ENCODE measurements at places on chromosomes 12 and 14. TPM values are rescaled to one million over a fixed set of nuclear protein-coding genes. Genes with fewer than 3 reads are reported as not detected.
A peak's percentile ranks its signal among the peaks of the same experiment; 100 is the strongest.

GRCh38 chr12:24823808-24824515 is 124.9 kb downstream of the BCAT1 start:
- no peak for DNase-seq
- H3K27ac ChIP-seq = no peak overlapping the region
- H3K27me3 ChIP-seq = no peaks in the 10 kb centered on the region
- H3K4me3 ChIP-seq = no peak overlapping the region

DNA sequence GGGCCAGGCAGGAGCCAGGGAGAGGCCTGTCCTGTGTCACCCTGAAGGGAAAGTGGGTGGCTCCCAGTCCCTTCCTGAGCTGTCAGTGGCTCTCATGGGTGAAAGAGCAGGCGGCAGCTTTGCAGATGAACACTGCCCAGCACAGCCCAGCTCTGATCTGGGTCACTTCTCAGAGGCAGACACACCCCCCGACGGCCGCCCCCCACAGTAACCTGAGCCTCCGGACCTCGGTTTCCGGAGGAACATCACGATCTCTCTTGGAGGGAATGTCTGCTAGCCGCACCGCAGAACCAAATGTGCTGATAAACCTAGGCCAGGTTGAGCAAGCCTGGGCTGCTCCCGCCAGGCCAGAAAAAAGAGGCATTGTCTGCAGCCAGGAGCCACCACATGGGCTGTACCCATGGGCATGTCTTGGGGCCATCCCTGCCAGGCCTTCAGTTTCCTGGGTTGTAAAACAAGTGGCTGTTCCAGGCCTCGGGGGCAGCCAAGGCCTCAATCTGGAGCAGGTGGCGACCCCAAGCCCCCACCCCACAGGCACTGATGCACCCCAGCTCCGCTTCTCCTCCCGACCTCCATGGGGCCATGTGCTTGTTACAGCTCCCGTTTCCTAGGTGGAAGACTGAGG is 57.6 kb downstream of the NCOR2 start:
- H3K27ac ChIP-seq = no peak overlapping the region
- no peaks in the 10 kb centered on the region for H3K36me3 ChIP-seq
- no peak for DNase-seq
- peaks cover 26% of the 10 kb centered on the region for H3K4me1 ChIP-seq
- H3K27me3 ChIP-seq = no peaks in the 10 kb centered on the region

- H3K27me3 ChIP-seq = no peaks in the 10 kb centered on the region
- DNase-seq = no peak
- H3K4me1 ChIP-seq = peaks cover 15% of the 10 kb centered on the region
- no peak overlapping the region for H3K4me3 ChIP-seq
- no peaks in the 10 kb centered on the region for H3K36me3 ChIP-seq
- no peak overlapping the region for H3K27ac ChIP-seq
Observed at GRCh38 chr14:31556191-31556590, 5.0 kb upstream of the NUBPL start.

DNA sequence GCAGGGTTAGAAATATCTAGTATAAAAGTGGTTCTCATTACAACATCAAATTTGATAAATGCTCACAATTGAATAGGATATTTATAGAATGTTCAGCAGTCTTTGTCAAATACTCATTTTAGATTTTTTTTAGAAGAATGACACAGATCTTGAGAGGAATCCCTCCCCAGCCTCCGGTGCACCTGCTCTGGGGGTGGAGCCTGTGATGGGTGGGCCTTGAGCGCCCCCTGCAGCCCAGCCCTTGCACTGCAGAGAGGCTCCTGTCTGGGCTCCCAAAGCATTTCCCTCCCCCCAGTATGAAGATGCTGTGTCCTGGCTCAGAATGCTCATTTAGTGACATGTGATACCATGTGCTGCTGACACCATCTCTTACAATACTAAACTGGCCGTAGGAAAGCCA is 792.3 kb downstream of the TMEM121 start:
- H3K4me1 ChIP-seq = no peaks in the 10 kb centered on the region
- DNase-seq = peak; percentile 44
- no peaks in the 10 kb centered on the region for H3K36me3 ChIP-seq

DNA sequence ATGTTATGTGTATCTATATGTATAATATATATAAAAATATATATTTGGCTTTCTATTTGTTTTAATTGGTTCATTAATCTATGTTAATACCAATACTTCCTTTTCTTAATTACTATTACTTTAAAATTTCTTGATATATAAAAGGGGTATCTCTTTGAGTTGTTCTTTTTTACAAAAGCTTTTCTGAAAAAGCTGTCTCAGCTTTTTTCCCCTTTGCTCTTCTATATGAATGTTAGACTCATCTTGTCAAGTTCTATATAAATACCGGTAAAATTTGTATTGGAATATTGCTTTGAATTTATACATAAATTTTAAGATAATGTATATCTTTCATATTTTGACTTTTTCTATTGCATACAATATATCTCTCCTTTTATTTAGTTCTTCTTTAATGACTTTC is 139.8 kb upstream of the FOXG1 start:
- H3K27ac ChIP-seq = no peak overlapping the region
- H3K27me3 ChIP-seq = no peaks in the 10 kb centered on the region
- no peaks in the 10 kb centered on the region for H3K36me3 ChIP-seq
- no peaks in the 10 kb centered on the region for H3K4me1 ChIP-seq

DNA sequence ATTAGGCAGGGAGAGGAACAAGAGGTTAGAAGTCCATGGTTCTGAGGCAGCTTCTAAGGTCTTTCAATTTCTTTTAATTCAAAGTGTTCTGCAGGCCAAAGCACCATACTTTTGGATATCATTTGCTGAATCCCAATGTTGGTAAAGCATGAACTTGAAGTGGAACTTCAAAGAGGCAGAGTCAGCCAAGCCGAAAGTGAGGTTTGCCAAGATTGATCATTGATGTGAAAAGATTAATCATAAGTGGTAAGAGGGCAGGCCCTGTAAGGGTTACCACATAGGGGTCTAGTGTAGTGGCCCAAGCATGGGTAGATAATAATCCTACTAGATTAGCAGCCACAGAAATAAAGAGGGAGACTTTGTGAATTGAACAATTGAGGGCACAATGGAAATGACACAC is 191.7 kb upstream of the DIO2 start:
- H3K36me3 ChIP-seq = no peaks in the 10 kb centered on the region
- H3K27me3 ChIP-seq = no peaks in the 10 kb centered on the region
- H3K27ac ChIP-seq = no peak overlapping the region
- H3K4me1 ChIP-seq = no peaks in the 10 kb centered on the region

DNA sequence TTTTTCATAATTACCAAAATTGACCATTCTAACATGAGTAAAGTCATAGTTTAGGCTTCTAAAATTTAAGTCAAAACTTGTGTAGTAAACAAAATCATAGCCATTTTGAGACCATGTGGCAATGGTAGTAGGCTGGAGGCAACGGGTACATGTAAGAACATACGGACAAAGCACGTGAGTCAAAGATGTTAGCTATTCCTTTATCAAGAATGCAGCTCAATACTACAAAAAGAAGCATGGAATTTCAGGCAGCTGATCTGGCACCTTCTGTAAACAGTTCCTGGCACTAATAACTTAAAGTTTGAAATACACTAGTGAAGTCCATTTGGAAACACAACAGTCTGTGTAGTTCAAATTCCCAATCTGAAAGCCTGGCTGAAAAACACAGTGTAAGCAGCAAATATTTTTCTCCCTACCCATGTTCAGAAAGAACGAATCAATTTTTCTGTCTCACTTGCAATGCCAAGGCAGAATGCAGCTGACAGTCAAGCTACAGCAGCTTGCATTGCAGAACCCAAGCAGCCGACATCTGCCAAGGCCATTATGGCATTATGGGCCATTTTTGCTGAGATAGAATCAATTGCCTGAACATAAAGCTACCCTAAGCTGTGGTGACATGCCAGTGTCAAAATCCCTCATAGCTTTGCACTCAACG is 29.3 kb downstream of the MYF5 start:
- DNase-seq = no peak
- H3K27ac ChIP-seq = no peak overlapping the region
- no peak overlapping the region for H3K4me3 ChIP-seq

DNA sequence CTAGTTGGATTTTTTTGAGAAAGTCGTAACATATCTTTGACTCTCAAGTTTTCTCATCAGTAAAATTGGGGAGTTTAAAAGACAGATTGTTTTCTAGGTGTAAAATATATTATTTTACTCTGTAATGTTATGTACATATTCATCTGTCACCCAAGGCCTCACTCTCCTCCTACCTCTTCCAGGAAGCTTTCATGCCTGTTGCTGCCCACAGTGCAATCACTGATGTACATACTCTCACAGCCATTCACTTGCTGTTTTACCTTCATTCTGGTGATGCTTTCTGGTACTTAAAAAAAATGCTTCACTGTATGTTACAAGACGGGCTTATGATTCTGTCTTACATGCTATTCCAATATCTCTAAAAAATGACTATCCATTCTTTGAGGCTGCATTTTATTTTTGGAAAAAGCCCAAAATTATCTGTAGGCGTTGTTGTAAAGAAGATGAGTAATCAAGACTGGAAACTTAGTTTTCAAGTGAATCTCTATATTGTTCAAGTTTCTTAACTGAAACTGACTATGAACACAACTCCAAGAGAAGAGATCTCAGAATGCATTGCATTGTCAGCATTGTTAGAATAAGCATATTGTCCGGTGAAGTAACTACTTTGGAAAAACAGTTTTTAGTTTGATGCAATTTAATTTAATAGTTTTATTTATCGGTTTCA is 82.5 kb downstream of the LMO3 start:
- H3K4me3 ChIP-seq = no peak overlapping the region
- H3K27me3 ChIP-seq = no peaks in the 10 kb centered on the region
- DNase-seq = no peak
- H3K4me1 ChIP-seq = no peaks in the 10 kb centered on the region
- no peak overlapping the region for H3K27ac ChIP-seq
- no peaks in the 10 kb centered on the region for H3K36me3 ChIP-seq

GRCh38 chr12:106248846-106249371 is 1.1 kb upstream of the CKAP4 start:
- no peak for DNase-seq
- H3K27ac ChIP-seq = no peak overlapping the region
- H3K4me3 ChIP-seq = no peak overlapping the region

DNA sequence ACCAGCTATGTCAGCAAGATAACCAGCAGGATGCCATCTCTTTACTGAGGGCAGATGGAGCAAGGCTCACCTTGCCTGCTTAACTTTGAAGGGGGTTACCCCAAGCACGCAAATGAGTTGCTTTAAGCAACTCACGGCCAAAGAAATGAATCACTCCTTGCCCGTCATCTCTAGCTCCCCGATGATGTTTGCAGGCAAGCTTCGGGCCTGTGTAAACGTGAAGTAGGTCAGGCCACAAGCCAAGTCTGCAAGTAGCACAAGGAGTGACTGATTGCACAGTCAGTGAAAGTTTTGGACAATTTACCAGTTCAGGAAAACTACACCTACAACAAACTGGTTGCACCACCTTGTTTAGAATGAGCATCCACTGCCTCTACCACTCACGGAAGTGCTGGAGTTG is 699.7 kb upstream of the TBX3 start:
- H3K27ac ChIP-seq = no peak overlapping the region
- H3K4me1 ChIP-seq = no peaks in the 10 kb centered on the region
- no peaks in the 10 kb centered on the region for H3K36me3 ChIP-seq
- DNase-seq = no peak
- no peak overlapping the region for H3K4me3 ChIP-seq

GRCh38 chr12:26196421-26196716 is 996 bp downstream of the SSPN start:
- H3K4me1 ChIP-seq = peaks cover 17% of the 10 kb centered on the region
- DNase-seq = no peak
- H3K27ac ChIP-seq = no peak overlapping the region
- H3K4me3 ChIP-seq = no peak overlapping the region

GRCh38 chr14:66009089-66009488 is 477.1 kb upstream of the CCDC196 start:
- no peaks in the 10 kb centered on the region for H3K36me3 ChIP-seq
- H3K4me3 ChIP-seq = no peak overlapping the region
- no peaks in the 10 kb centered on the region for H3K27me3 ChIP-seq
- H3K4me1 ChIP-seq = no peaks in the 10 kb centered on the region
- DNase-seq = no peak
- H3K27ac ChIP-seq = no peak overlapping the region

DNA sequence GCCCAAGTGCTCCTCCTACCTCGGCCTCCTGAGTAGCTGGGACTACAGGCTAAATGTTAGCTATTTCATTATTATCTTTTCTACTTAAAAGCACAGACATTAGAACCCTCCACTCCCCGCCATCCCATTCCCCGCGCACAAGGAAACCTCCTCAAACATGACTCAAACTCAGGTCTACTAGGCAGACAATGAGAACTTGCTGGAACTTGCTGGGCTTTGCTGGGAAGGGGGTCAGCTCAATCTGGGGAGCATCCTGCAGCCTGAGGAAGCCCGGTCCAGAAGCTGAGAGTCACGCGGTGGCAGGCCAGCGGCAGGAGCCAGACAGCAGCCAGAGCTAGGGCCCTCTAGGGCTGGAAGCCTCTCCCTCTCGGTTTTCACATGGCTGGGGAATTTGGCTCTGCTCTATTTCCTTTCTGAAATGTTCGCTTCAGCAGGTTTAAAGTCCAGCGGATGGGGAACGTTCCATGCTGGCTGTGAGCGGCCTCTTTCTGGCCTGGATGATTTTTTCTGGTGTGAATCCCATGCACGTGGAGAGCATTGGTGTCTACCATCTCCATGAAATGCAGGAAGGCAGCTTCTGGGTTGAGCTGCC is 68.5 kb downstream of the SLC6A12 start:
- no peak overlapping the region for H3K4me3 ChIP-seq
- DNase-seq = no peak
- H3K4me1 ChIP-seq = no peaks in the 10 kb centered on the region
- H3K27me3 ChIP-seq = no peaks in the 10 kb centered on the region
- no peak overlapping the region for H3K27ac ChIP-seq
- H3K36me3 ChIP-seq = no peaks in the 10 kb centered on the region

- no peaks in the 10 kb centered on the region for H3K4me1 ChIP-seq
- H3K27me3 ChIP-seq = no peaks in the 10 kb centered on the region
- H3K27ac ChIP-seq = no peak overlapping the region
- H3K36me3 ChIP-seq = no peaks in the 10 kb centered on the region
Observed at GRCh38 chr14:98249476-98249875, 1022.5 kb downstream of the BCL11B start.

The C12orf50 gene
- not detected for total RNA-seq

The TSPAN19 gene
- not detected for total RNA-seq

The ADAMTS20 gene
- total RNA-seq = not detected

The RND1 gene
- total RNA-seq = 0.60 TPM

The OASL gene
- 1.4 TPM for total RNA-seq

The LTB4R2 gene
- 41.5 TPM for total RNA-seq

The KRT6C gene
- not detected for total RNA-seq

The TMEM132C gene
- not detected for total RNA-seq

The LTB4R gene
- total RNA-seq = 26.6 TPM

The ADAM21 gene
- total RNA-seq = not detected

The IFI27L1 gene
- total RNA-seq = 7.8 TPM

Measured in Karpas-422 (cell line).